ENCODE measurements at places on chromosomes 12 and 14. TPM values are rescaled to one million over a fixed set of nuclear protein-coding genes. Genes with fewer than 3 reads are reported as not detected.
A peak's percentile ranks its signal among the peaks of the same experiment; 100 is the strongest.

The CD163 gene
- 22.8 TPM for polyA plus RNA-seq

The TAS2R14 gene
- polyA plus RNA-seq, result 0.75 TPM

The PLEKHG3 gene
- polyA plus RNA-seq, result 51.9 TPM

The LRRC10 gene
- polyA plus RNA-seq, result not detected

The TOMM20L gene
- not detected for polyA plus RNA-seq

The KCNH3 gene
- polyA plus RNA-seq, result 1.4 TPM

The TROAP gene
- polyA plus RNA-seq, result 1.5 TPM

The DPPA3 gene
- not detected for polyA plus RNA-seq

The PTGDR gene
- polyA plus RNA-seq, result 0.22 TPM

GRCh38 chr12:104439137-104439536, 17.6 kb upstream of the CHST11 start:
- DNase-seq, result no peak

GRCh38 chr12:97701901-97702300, 239.3 kb downstream of the RMST start:
- no peak for DNase-seq

DNA sequence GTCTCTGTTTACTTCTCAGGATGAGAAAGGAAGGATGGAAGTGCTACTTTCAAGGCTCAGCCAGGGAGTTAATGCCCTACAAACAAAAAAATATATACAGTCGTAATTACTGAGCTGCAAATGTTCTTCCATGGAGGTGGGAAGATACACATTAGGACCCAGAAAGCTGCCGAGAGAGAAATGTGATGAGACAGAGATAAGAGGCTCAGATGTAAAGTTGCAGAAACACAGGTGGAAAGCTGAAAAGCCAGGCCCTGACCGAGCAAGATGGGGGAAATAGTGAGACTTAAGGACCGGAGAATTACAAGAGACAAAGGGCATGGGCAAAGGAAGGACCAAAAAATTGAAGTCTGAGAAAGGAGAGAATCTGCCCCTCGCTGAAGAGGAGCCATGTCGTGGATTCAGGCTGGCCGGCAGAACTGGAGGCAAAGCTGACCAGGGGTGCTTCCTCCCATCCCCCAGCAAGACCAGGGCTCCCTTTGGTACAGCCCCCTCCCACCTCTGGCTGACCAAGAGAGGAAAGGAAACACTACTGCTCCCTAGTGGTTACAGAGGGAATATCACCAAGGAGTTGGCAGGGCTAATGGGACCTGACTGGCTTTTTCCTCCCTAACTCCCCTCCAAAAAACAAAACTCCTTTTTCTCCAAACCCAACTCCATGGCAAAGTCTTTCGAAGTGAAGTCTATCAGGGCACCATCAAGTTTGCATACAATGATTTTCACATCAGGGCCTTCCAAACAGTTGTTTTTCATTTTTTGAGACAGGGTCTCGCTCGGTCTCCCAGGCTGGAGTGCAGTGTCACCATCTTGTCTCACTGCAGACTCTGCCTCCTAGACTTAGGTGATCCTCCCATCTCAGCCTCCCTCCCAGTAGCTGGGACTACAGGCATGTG, 12.1 kb downstream of the ZFHX2 start:
- DNase-seq, result peak; percentile 65

GRCh38 chr14:98177551-98177950, 1094.4 kb downstream of the BCL11B start:
- no peak for DNase-seq

DNA sequence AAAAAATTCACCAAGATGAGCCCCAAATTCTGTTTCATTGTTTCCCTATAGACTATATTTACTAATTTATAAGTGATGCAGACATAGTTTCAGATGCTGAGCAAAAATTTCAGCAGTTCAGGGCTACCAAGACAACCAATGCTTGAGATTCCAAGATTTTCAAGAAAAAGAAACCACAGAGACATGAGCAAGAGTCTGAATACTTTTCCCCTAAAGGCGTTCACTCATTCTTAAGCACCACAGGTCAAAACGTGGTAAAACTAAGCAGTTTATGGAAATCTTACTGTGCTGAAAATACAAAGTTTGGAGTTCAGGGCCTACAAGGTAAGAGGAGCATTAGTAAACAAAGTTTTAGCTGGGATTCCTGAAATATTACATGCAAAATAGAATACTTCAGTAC, 221.2 kb downstream of the KCNH5 start:
- DNase-seq, result no peak

GRCh38 chr12:15538881-15539280, 216.6 kb downstream of the PTPRO start:
- no peak for DNase-seq

DNA sequence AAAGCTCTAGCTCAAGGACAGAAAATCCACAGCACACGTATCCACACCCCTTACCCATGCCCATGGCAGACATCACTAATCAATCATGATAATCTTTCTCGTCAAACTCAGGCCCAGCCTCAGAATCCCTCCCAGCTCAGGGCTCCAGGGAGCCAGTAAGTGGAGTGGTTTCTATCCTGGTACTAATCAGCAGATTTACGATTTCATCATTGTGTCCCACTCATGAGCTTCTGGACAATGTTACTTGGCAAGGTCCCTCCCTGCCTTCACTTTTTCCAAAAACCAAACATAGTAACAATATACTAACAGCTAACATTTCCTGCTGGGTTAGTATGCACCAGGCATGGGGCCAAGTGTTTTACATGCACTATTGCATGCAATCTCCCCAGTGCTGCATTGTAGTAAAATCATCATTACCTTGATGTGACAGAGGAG, 45.8 kb upstream of the NCOR2 start:
- no peak for DNase-seq

GRCh38 chr12:92603741-92604432, 98.9 kb upstream of the PLEKHG7 start:
- DNase-seq, result no peak

DNA sequence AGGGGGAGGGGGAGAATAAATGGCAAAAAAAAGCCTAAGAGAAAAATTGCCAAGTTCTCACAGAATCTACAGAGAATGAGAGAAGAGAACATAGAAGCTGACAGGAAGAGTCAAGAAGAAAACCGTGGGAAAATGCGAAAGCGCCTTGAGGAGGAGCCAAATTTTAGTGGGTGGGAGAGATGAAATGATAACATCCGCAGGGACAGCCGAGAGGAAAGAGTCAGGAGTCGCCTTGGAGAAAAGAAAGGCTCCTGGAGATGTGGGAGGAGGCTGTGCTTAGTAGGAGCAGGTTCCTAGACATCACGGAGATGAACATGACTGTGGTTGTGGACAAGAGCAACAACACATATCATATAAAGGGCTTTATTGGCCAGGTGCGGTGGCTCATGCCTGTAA, 49.4 kb downstream of the PHLDA1 start:
- DNase-seq, result no peak

DNA sequence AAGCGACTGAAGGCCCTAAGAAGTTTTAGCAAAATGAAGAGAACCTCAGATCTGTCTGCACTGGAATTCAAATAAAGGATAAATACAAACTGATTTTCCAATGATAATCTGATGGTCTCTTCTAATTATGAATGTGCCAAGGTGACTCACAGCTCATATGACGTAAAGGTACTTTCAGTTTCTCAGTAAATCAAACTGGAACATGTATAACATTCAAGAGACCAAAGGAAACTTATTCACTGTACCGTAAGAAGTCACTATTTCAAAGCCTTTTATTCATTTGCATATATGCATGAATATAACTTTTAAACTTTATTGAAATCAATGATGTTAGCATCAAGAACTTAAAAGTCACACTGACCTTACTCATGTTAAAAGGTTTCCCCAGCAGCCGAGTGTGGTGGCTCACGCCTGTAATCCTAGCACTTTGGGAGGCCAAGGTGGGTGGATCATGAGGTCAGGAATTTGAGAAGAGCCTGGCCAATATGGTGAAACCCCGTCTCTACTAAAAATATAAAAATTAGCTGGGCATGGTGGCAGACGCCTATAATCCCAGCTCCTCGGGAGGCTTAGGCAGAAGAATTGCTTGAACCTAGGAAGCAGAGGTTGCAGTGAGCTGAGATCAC, 52.2 kb downstream of the ATXN2 start:
- no peak for DNase-seq

DNA sequence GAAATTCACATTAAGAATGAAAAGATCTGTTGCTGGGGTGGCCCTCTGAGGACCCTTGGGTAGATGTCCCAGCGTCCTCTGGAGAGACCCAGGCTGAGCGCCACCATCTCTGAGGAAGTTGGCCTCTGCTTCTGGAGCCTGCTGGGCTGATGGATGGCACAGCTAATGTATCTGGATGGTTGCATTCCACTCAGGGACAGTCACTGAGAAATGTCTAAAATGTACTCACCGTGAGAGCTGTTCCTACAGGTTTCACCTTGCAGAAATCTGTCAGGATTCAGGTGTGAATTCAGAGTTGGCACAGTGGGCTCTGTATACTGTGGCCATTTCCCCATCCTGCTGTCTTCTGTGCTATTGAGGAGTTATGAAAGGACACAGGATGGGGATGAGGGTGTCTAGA, 247.2 kb downstream of the AACS start:
- DNase-seq, result no peak

GRCh38 chr12:41634091-41634490, 446.0 kb downstream of the PDZRN4 start:
- no peak for DNase-seq

Measured in kidney (tissue), 22 donors.